ENCODE measurements at places on chromosomes 5 and 9.

DNA sequence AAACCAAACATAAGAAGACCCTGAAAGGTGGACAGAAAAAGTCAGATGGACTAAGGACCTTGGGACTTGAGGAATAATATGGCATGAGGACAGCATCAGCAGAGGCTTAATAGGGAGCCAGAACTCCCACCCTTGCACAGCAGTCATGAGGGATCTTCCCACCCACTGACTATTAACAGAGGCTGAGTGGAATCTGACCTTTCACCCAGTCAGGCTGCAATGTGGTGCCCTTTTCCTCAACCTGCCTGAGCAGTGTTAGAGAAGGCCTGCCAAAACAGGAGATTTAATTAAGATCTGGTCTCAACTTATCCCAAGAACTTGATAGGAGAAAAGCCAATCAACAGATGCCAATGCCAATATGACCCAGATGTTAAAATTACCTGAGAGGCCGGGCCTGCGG is 481.9 kb downstream of the KDM4C start:
- DNase-seq: no peak

- no peak for DNase-seq
These were observed 87.6 kb downstream of the AMBP start for GRCh38 chr9:113990570-113990907.

GRCh38 chr5:31553863-31554262 is 21.8 kb downstream of the C5orf22 start:
- no peak for DNase-seq

DNA sequence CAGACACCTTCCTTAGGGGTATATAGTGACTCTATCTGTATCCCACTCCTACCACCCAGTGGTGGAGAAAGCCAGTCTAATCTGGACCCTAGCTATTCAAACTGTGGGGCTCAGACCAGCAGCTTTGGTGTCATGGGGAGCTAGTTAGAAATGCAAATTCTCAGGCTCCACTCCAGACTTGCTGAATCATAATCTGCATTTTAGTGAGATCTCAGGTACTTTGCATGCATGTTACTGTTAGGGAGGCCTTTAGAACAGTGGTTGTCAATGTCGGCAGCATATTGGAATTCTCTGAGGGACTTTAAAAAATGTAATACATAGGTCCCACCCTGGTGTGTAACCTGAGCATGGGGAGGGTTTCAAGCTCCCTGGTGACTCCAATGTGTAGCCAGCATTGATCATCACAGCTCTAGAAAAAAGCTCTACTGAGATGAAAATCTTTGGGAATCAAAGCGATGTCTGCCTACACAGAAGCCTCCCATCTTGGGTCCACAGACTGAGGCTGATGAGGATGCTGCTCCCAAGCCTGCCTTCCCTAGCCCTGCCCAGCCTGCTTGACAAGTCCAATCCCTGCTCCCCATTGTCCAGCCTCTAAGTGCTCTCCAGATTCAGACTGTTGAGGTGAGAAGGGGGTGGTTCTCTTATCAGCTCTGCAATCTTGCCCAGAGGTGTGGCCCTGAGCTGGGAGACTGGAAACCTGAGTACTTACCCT is 11.9 kb upstream of the GM2A start:
- DNase-seq: no peak

DNA sequence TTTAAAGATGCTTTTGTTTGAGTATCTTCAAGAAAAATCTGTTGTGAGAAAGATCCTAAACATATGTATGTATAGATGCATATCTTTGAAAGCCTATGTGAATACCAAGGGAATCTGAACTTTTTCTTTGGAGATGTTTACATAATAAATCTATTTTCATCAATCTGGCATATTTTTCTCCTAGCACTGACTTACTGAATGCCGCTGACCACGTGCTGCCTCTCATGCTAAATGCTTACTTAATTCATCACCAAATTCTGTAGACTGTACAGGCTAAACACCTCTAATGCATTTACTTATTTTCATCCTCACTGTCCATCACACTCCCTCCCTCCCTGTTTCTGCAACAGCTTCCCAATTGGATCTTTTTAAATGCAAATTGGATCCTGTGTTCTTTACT is 566.2 kb upstream of the WWC1 start:
- DNase-seq: no peak

DNA sequence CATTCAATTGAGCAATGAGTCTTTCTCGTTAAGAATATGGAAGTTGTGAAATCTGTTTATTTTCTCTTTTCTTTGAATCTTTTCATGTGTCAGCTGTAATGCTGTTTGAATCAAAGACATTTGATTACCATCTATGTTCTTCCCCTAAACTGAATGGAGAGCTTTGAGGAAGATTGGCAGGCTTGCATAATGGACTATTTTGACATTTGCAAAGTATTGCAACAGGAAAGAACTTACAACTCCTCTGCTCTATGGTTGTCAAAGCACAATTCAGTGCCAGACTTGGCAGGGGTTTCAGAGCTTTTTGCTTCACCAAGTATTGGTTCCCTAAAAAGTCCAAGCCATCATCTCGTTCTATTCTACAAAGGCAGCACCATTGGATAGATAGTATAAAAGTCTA is 549.0 kb upstream of the NUDT12 start:
- DNase-seq: no peak

GRCh38 chr9:27362447-27363210 is 65.7 kb upstream of the EQTN start:
- no peak for DNase-seq

GRCh38 chr5:178564811-178565550 is 25.2 kb downstream of the COL23A1 start:
- no peak for DNase-seq

DNA sequence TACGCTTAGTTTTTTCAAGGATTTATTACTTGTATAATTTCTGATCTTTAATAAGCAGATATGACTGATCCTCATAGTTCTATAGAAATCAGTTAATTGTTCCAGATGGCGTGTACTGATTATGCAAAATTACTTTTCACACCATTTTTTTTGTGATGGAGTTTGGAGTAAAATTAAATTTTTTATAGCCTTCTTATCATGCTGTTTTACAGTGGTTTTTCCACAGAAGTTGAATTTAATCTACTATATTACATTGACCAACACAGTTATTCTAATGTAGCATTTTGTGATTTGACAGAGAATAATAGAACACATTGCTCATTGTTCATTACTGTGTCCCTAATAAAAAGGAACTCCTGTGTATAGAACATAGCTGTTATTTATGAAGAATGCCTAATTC is 111.1 kb downstream of the MVB12B start:
- no peak for DNase-seq

- DNase-seq: no peak
These were observed 5.4 kb downstream of the IGIP start for GRCh38 chr5:140130949-140131733.

DNA sequence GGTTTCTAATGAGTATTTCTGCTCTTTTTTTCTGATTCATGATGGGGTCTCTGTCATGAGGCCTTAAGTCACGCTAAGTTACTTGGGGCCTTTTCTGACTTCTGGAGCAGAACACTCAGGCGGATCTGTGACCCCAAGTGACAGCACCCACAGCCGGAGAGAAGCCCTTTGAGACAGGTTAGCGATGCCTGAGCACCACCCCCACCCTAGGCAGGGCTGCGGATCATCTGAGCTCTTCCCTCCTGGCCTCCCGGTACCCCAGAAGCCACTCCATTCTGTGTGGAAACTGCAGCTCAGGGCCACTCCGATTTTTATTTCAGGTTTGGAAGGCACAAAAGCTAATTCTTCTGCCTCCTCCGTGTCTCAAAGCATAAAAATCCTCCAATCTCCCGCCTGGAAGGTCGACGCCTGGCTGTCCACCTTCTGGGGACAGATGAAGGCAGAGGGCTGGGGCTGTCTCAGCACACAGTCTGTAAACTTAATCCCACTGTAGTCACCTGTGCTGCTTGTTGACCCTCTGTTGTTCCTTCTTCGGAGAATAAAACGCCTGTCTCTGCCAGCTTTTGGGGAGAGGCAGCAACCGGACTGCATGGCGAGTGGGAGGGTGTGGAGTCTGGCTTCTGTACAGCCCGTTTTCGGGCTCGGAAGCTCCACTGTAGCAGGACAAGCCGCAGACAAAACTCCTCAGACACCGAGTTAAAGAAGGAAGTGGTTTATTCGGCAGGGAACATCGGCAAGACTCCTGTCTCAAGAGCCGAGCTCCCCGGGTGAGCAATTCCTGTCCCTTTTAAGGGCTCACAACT is 88.8 kb downstream of the SPRY4 start:
- no peak for DNase-seq

DNA sequence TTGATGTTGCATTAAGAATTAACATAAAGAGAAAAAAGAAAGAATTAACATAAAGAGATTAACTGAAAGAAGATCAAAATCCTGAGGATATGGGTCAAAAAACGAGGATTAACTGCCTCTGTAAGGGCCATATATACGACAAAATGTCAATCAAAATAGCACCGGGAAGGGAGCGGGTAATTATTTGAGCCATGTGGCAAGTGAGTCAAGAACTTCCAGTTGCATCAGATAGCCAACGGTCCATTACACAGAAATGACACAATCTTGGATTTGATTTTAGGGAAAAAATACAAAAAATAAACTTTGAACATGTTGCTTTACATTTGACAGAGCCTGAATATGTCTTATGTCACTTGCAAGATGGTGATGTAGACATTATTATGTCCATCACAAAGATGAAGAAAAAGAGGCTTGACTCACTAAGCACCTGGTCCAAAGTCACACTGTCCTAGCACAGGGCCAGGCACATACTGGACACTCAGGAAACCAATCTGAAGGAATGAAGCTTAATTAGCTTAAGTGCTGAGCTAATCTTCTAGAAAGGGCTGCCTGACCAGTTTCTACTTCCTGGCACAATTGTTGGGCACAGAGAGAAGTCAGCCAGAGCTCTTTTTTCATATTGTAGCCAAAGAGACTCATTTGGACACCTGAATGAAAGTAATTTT is 273.2 kb upstream of the PAPPA start:
- no peak for DNase-seq

DNA sequence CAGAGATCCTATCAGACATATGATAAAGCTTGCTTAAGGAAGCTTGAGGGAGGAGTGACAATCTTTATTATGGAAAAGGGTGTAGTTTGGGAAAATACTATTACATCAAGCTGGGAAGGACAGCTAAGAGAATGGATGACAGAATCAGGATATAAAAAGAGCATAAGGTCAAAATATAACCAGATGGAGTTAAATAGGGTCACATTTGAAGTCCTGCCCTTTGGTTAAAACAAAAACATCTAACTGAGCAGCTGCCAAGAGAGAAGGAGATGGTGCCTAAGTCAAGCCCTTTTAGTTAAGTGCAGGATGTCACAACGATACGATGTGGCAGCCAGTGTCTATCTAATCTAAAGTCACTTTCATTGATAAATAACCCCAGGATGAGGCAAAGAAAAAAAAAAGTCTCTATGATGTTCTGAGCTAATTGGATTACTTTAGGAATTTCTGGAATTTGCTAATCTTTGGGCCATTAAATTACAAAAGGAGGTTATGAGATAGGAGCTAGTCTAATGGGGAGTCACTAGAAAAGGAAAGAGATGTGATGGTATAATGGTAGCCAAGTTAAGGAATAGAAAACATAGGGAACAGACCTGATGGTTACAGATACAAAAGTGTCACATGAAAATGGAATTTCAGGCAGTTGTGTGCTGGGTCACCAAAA is 365.2 kb downstream of the PDE4D start:
- DNase-seq: peak; percentile 15

DNA sequence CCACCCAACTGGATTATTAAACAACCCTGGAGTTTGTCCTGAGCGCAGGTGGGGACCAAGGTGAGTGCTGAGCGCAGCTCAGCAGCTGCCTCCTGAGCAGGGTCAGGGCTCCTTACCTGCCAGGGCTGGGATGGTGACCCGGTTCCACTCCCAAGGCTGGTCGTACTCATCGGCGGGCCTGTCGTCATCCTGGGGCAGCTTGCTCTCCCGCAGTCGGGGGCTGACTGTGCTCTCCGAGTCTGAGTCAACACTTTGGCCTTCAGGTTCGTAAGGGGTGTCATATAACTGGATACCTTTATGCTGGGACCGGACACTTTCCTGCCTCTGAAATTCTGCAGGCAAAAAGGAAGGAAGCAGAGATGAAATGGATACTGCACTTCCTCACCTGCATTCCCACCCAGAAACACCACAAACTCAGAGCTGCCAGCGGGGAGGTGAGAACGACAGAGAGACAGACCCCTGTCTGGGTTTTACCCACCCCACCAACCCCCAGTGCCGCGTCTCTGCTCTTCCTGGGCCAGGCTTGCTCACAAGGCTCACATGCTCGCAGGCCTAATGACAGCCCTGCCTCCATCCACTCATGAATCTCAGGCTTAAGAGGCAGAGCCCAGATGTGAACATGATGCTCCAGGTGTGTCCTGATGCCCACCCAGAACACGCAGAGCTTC is 70.7 kb upstream of the SLC25A51 start:
- no peak for DNase-seq

DNA sequence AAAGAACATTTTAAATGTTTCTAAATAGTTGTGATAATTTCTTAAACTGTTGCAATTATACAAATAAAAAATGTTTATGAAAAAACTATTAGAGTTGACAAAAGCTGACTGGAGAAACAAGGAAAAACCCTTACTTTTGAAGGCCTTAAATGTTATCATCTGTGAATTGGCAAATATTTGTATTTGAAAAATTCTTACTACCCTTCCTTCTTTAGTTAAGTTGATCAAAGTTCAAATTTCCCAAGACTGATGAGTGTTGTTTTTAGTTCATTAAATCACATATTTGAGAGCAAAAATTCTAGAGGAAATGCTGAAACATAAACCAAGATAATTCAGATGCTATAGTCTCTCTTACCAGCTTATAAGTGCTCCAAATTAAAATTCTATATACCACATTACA is 2.6 kb upstream of the SLC35D2 start:
- no peak for DNase-seq

- no peak for DNase-seq
These were observed 310.3 kb downstream of the EBF1 start for GRCh38 chr5:158789441-158789840.

- no peak for DNase-seq
These were observed 828 bp upstream of the TRIO start for GRCh38 chr5:14142202-14142826.

DNA sequence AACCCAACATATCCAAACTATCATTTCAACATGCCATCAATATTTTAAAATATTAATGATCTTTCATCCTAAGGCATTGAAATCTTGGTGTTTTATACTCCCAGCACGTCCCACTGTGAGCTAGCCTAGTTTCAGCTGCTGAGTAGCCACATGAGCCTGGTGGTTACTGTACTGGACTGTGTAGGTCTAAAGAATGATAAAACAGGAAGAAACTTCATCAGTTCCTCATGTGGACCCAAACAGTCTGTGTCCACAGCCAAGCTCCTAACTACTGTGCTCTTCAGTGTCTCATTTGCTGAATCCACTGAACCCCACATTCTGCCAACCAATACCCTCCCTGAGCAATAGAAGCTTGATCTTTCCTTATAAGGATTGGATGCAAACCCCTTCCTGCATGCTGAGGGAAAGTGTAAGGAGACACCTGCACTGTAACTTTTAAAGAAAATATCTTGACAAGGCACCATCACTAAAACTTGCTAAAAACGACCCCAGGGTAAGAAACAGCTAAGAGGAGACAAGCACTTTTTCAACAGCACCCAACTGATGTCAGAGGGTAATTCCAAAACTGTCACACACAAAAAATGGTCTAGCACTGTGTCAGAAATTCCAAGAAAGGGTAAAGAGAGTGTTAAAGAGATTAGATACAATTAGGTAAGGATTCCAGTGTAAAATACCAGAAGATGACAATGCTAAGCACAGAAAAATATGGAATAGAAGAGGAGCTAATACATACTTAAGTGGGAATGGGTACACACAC is 126.9 kb downstream of the SPOCK1 start:
- no peak for DNase-seq
